Smooth muscle cell of trachea (primary cell): ENCODE measurements at places on chromosomes 3 and 15. TPM values are rescaled to one million over a fixed set of nuclear protein-coding genes. Genes with fewer than 3 reads are reported as not detected.

PCSK6 gene
- total RNA-seq, result 0.15 and 0.50 TPM in 2 replicates

SEMA3G gene
- total RNA-seq, result under 0.01 and 0.15 TPM in 2 replicates

CGNL1 gene
- 0.17 and 0.29 TPM in 2 replicates for total RNA-seq

TRAT1 gene
- not detected in 2 replicates for total RNA-seq

CCR3 gene
- total RNA-seq, result 0.33 TPM in 1 of 2 replicates, not detected in the other

WWTR1 gene
- 33.2 and 39.6 TPM in 2 replicates for total RNA-seq

PTX3 gene
- 120 and 266 TPM in 2 replicates for total RNA-seq

KLHL25 gene
- 3.1 and 5.6 TPM in 2 replicates for total RNA-seq

CD80 gene
- 0.33 TPM in 1 of 2 replicates, not detected in the other for total RNA-seq
